ENCODE measurements at places on chromosomes 2 and 18. TPM values are rescaled to one million over a fixed set of nuclear protein-coding genes. Genes with fewer than 3 reads are reported as not detected.

The HRH4 gene
- total RNA-seq, result not detected

The CPLX4 gene
- total RNA-seq, result not detected

The WDCP gene
- total RNA-seq, result 11.3 TPM

The ASXL3 gene
- 0.07 TPM for total RNA-seq

The ASB18 gene
- not detected for total RNA-seq

The VWC2L gene
- not detected for total RNA-seq

The WNT10A gene
- not detected for total RNA-seq

The INPP5D gene
- 27.2 TPM for total RNA-seq

The SCYGR2 gene
- not detected for total RNA-seq

The PKDCC gene
- total RNA-seq, result 2.2 TPM

The SPEG gene
- total RNA-seq, result 1.8 TPM

The TMEM247 gene
- total RNA-seq, result not detected

The RESP18 gene
- not detected for total RNA-seq

The C2orf15 gene
- total RNA-seq, result 0.28 TPM

The SERPINB7 gene
- not detected for total RNA-seq

The CIB4 gene
- not detected for total RNA-seq

The EPHA4 gene
- total RNA-seq, result 33.4 TPM

The LOXL3 gene
- total RNA-seq, result 1.8 TPM

The ADCYAP1 gene
- not detected for total RNA-seq

The LRP2 gene
- under 0.01 TPM for total RNA-seq
